NCI-H460 (cell line): ENCODE measurements at places on chromosomes 4 and X.
A peak's percentile ranks its signal among the peaks of the same experiment; 100 is the strongest.

- DNase-seq = no peak
These were observed 1814.9 kb downstream of the STIM2 start for GRCh38 chr4:28675582-28675981.

DNA sequence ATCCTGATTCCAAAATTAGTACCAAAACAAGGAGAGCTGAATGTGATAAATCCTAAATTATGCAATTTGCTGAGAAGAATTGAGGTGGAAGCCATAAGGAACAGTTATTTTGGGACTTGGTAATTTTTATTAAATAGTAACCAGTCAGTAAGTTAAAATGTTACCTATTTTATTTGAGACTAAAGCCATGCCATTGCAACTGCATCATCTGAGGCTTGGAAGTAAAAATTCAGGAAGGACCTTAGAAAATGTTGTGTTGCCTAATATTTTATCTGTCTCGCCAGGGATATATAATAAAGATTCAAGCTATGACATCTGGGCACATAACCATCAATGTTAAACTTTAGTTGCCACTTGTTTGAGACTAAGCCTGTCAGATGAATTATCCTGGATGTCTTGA, 341.3 kb upstream of the MAGEB16 start:
- no peak for DNase-seq

GRCh38 chrX:38895775-38896174, 94.5 kb downstream of the MID1IP1 start:
- DNase-seq = no peak

- DNase-seq = no peak
These were observed 11.5 kb upstream of the TLR1 start for GRCh38 chr4:38815885-38816782.

- no peak for DNase-seq
These were observed 12.8 kb downstream of the TBC1D9 start for GRCh38 chr4:140743194-140743931.

DNA sequence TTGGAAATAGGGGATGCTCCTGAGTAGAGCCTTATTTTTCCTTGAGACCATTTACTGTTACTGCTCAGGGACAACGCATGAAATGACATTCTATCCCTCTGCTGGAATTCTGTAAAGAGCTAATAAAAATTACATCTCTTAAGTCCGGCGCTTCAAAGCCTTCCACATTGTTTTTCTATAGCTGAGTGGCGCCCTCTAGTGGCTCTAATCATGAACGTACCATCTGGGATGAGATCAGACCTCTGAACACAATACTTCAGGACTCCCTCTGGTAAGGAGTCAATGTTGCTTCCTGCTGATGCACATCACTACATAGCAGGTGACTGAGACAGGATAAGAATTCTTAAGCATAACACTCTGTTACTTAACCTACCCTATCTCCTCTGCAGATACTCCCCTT, 6.0 kb downstream of the HMGN5 start:
- DNase-seq = peak; percentile 55

DNA sequence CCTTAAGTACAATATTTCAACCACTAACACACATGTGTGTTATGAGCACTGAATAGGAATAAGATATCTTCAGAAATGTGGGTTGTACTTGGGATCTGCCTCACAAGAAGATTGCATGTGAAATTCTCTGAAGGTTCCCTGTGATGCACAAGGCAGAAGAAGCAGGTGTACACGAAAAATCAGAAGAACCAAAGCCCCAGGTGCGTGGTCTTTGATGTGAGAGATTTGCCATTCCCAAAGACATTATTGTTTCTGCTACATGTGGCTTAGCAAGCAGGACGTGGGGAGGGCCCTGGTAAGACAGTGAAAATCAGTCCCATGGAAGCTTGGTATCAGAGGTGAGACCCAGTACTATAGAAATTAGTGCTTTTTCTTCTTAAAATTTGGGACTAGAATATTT, 13.0 kb upstream of the SPRY1 start:
- no peak for DNase-seq
